MV-4-11 (cell line): ENCODE measurements at places on chromosomes 2 and 18.

- no peak for DNase-seq
Observed at GRCh38 chr2:149743842-149744448, 156.4 kb upstream of the MMADHC start.

GRCh38 chr2:70994009-70994698 is 519 bp downstream of the TEX261 start:
- DNase-seq: no peak

DNA sequence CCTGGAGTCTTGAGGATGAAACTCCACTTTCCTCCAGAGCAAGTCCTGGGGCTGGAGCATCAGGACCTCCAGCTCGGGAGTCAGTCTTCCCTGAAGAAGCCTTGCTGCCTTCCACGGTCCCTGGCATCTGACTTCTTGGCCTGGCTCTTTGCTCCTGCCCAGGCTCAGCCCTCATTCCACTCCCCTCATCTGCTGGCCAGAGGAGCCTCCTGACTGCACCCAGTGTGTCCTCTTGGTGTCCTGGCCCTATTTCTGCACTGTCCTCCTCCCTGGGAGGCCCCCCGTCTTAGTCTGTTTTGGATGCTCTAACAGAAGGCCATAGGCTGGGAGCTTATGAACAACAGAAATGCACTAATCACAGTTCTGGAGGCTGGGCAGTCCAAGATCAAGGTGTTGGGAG is 231.5 kb downstream of the LOXHD1 start:
- DNase-seq: no peak

DNA sequence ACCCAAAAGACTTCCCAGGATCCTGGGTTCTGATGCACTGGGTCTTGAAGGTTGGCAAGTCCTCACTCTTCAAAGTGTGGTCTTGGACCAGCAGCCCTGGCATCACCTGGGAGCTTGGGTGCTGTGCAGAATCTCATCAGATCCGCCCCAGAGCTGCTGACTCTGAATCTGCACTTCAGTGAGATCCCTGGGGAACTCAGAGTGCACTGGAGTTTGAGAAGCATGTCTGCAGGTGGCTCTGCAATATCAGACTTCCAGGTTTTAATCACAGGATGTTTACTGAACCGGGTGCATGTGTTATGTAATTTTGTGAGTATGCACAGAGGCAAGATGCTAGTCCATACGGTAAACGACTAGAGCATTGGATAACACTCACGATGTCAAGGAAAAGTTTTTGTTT is 58.0 kb upstream of the BOD1L2 start:
- no peak for DNase-seq

- DNase-seq: no peak
Observed at GRCh38 chr2:60822987-60823386, 58.4 kb upstream of the REL start.

DNA sequence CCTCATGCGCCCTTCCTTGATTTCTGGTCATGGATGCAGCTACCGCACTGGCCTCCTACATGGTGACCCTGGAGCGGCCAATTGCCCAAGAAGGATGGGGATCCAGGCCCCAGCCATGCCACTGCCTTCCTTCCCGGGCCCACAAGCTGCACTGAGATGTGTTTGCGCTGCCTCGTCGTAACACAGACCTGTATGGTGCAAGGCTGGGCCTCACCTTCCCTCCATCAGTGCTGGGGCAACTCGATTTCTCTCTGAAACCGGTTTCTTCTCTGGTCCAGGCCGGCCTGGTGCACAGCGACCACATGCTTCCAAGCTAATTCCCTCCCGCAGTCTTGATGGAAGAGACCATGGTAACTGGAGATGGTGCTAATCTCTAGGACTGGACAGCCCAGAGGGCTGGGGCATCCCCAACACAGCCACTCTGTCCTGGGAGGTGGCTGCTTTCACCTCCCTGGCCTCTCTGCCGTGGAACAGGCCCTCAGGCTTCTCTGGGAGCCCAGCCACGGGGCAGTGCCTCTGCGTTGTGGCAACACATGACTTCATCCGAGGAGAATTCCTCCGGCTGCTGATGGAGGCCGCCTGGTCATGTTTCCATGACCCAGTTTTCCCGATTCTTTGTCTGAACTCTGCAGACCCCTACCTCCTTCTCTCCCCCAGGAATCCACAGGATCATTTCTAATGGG is 184.2 kb downstream of the GLI2 start:
- no peak for DNase-seq

DNA sequence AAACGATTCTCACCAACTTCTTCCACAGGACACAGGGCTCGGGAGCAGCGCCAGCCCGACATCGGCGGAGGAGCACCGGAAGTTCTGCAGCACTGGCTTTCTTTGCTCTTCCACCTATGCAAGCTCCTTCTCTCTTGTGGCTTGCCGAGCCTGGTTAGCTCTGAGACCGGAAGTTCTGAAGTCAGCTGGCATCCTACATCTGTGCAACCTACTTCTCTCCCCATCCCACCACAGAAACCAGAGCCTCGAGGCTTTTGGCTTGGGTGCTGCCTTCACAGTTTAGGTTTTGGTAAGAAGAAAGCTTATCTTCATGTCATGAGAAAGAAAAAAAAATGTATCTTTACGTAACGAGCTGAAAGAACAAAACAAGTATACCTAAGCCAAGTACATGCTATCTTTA is 111.7 kb downstream of the ANKRD44 start:
- peak; percentile 96 for DNase-seq

DNA sequence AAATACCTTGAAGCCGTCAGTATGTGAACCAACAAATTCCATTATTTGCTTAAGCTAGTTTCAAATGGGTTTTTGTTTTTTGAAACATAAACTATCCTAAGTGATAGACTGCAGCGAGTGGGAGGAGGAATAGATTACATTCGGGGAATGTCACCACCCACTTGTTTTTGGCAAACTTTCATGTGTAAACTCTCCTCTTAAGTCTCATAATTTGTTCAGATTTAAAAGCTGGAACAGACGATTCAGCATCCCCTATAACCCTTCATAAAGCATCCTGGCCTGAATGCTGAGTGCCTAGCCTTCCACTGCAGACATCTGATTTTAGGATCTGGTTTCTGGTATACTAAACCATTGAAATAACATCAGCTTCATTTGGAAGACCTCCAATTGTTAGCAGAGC is 51.0 kb downstream of the CPO start:
- DNase-seq: no peak

DNA sequence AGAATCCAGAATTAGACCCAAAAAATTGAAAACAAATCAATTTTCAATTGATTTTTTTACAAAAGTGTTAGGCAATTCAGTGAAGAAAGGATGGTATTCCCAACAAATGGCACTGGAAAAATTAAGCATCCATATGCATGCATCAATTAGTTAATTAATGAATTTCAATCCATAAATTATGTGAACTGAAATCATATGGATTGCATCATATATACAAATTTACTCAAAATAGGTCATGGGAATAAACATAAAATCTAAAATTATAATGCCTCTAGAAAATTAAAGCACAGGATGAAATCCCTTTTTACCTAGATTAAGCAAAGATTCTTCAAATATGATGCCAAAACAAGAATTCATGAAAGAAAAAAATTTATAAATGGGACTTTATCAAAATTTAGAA is 213.9 kb upstream of the KLHL29 start:
- DNase-seq: no peak

GRCh38 chr2:112055730-112056625 is 909 bp downstream of the TMEM87B start:
- peak; percentile 78 for DNase-seq

- DNase-seq: peak; percentile 64
Observed at GRCh38 chr2:211611061-211611518, 927.5 kb downstream of the ERBB4 start.

DNA sequence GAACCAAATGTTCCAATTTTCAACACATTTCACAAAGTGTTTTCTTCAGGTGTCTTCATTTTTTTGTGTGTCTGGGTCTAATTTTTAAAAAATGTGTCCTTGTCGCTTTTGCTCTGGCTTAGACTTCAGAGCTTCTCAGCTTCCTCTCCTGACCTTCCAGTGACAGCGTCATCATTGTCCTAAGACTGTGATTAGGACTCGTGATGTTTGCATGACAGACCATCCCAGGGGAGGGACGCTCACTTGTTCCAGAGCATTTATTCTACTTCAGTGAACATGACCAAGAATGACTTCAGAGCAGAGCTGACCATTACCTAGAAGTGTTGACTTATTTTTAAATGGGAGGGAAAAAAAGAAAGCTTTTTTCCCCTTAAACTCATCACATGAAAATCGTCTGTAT is 591.9 kb downstream of the IRS1 start:
- no peak for DNase-seq

DNA sequence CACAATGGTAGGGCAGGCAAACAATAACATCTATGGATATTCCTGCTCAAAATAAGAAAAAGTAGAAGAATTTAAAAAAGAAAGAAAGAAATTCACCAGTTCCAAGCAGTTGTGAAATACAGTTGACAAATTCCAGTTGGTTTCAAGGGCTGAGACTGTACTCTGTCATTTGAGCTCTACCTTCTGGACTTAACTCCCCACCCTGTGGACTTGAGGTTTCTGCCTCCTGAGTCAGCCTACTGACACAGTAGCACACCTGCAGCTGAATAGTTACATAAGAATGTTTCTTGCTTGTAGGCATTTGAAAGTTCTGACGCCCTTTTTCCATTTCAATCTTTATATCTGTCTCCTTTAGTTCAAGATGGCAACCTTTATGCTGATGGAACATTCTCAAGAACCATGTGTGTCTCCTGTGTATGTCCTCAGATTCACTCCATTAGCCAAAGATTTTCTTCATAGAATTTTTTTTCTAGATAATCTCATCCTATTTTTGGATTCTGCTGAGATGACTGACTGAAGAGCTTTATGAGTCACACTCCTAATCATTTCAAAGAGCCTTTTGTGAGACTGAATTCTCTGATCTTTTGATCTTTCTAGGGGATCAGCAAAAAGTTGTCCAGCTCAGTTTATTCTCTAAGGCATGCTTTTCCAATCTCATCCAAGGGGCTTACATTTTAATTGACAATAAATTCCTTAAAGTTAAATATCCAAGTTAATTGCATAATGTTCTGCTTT is 19.1 kb downstream of the NETO1 start:
- DNase-seq: no peak

- no peak for DNase-seq
Observed at GRCh38 chr2:54845514-54845913, 122.1 kb downstream of the EML6 start.

DNA sequence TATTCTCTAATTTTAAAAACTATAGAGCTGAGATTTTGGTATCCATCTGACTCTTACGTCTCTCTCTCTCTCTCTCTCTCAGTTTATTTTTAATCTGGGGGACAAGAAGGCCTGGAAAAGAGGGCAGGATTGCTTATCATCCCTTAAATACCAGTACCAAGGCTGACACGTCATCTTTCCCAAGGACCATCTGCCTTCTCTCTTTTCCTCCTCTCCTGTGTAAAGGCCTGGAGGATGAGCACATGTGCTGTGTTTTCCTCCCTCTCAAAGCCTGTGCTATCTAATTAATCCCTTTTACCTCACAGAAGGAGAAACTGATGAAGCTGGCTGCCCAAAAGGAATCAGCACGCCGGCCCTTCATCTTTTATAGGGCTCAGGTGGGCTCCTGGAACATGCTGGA is 7.3 kb downstream of the IL37 start:
- DNase-seq: no peak

DNA sequence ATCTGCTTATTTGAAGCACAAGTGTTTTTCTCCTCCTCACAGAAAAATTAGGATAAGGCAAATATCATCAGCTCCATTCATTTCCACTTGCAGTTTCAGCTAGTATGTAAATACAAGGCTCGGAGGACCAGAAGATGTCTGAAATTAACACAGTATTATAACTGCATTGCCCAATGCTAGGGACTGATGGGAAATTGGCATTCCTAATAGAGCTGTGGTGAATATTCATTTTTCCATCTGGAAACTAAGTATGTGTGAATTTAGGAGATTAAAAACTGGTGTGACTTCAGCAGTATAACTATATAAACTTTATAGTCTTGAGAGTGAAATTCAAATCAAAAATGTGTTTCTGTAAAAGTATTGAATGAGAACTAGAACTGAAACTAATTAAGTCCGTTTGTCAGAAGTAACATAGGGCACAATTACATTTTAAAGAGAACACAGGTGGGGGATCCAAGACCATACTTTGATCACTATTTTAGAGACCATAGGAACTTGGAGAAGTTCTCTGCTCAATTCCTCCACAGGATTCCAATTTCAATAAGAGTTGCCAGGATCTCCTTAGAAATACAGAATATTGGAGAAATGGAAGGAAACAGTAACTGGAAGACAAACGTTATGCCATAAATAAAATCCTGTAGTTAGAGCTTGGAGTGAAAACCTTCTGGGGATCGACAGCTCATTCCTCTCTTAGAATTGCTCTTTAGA is 12.1 kb upstream of the ITGA6 start:
- no peak for DNase-seq

DNA sequence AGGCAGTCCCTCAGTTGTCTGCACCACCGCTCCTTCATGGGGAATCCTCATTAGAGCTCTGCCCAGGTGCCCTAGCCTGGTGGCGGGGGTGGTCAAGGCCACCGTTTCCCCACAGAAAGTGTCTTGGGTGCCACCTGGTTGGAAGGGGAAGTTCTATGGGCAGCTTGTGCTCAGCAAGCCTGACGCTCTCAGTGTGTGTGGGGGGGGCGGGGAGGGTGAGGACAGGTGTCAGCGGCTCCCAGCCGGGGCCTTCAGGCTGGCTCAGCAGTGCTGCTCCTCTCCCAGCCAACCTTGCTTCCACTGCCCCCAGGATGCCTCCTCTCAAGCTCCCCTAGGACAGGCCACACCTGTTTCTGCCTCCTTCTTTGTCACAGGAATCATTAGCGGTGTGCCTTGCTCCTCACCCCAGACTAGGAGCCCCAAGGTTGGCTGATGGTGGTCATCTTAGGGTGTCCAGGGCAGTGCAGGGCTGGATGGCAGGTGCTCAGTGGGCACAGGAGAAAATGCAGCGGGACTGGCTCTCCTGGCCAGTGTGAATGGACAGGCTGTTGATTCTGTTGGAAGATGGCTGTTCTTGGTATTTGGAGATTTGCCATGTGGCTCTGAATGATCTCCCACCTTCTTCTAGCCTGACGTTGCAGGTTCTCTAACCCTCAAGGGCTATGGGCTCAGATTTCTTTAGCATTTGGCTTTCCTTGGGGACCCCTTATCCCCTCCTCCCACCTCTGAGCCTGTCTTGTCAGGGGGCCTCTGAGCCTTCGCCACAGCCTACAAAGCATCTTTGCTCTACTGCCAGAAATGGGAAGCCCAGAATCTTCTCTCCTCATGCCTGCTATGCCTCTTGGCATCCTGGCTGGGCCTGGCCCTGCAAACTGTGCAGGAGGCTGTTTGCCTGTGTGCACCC is 185.8 kb upstream of the HS6ST1 start:
- no peak for DNase-seq

DNA sequence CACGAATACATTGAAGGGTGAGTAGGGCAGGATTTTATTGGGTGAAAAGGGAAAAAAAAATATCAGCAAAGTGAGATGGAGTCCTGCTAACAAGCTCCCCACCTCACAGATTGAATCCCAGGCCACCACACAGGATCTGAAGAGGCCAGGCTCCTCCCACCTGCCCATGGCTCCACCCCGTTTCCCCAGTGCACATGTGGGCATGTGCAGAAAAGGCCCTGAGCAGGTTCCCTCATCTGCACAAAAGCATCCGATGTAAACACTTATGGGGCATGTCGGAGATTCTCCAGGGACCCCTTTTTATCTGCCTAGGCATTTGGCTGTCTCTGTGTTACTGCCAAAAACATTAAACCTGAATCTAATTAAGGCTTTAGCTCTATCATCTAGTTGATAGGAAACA is 35.2 kb downstream of the SKA1 start:
- DNase-seq: no peak

GRCh38 chr2:225764346-225764745 is 364.8 kb downstream of the NYAP2 start:
- no peak for DNase-seq

GRCh38 chr2:71458413-71459083 is 5.2 kb downstream of the DYSF start:
- peak; percentile 45 for DNase-seq
